ENCODE measurements at places on chromosomes 7 and 10.

GRCh38 chr7:68488341-68489060, 1109.8 kb upstream of the AUTS2 start:
- DNase-seq, result no peak

GRCh38 chr7:74453322-74454011, at the start of gene GTF2IRD1:
GTF2IRD1 (plus strand) TSS chr7:74453906; CDS start chr7:74508081, 54,175 bp downstream.
- peak; percentile 66 for DNase-seq

GRCh38 chr7:124462249-124462648, 303.3 kb downstream of the GPR37 start:
- no peak for DNase-seq

GRCh38 chr7:155257482-155258225, 40.0 kb upstream of the INSIG1 start:
- DNase-seq, result no peak

GRCh38 chr7:100967292-100967863, 2.0 kb upstream of the MUC12 start:
- no peak for DNase-seq
